Stimulated activated CD4-positive, alpha-beta T cell treated with anti-CD3 and anti-CD28 coated beads, TNF-alpha, amount 100 ng/mL, for 24 hours (primary cell): ENCODE measurements at places on chromosomes 2 and 18.

DNA sequence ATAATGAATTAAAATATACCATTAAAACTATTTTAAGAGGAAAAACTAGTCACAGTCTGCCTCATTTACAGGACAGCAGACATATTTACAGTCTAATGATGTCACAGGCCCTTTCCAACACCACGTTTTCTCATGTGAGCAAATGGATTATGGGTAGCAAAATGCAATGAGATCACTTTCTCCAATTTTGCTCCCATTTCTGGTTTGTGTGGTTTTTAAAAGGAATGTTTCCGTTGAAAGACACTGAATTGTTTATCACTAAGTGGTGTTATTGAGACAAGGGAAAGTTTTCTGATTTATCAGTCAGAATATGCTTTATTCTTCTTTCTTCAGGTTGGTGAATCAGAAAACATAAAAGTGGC lies 11.4 kb upstream of the NR4A2 start:
- no peak for DNase-seq

- no peak for DNase-seq
Measured at GRCh38 chr18:63152096-63152495, 167.5 kb downstream of the BCL2 start.

- no peak for DNase-seq
Measured at GRCh38 chr18:58960946-58961722, 96.5 kb downstream of the ZNF532 start.

GRCh38 chr18:5529471-5529870 lies 14.3 kb downstream of the EPB41L3 start:
- no peak for DNase-seq

DNA sequence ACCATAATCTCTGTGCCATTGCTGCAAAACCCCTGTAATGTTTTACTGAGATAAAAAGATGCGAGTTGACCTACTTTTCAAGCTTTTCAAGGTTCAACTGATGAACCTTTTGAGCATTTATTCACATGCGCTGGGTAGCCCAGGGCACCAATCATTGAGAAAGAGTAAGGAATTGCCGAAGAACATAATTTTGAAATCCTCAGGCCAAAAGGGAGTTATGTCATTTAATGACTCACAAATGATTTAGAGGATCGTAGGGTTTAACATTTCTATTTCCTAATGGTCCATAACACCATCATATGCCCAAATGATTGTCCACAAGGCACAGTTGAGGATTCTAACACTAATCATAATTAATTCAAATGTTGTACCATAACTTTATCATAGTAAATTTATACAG lies 20.2 kb upstream of the DLX1 start:
- no peak for DNase-seq

DNA sequence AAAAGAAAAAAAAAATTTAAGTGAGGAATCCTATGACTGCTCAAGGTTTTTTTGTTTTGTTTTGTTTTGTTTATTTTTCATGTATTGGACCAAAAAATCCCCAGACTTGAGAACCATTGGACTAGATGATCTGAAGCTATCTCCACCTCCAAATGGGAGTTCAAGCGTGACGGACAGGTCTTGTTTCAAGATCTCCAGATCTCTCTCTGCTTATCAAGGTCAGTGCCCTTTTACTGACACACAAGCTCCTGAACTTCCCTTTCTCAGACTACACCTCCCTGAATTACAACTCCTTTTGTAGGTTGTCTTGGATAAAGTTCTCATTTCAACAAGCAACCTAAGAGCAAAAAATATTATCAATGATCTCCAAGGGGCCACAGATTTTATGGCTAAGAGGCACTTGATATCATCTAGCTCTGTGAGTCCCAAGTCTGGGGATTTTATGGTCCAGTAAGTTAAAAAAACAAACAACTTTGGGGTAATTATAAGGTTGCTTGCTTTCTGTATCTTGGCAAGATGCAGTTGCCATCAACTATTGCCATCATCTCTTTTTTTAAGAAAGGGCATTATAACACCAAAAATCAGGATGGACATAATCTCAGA lies 396.0 kb upstream of the ATP5MC3 start:
- DNase-seq = no peak

DNA sequence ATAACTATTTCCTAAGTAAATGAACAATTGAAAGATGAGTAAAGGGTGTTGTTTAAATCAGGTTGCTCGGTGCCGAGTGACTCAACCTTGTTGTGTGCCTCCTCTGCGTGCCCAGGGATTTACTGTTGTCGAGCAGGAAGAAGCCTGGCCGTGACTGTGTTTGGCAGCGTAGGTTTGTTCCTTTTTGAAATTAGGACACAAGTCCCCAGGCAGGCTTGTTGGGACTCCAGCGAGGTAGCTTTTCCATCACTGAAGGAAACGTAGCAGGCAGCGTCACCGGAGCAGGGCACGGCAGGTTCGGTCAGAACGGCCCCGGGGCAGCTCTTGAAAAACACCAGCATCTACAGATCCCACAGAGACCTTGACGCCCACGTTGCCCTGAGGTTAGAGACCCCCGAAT lies 48.6 kb downstream of the TMEM18 start:
- no peak for DNase-seq

DNA sequence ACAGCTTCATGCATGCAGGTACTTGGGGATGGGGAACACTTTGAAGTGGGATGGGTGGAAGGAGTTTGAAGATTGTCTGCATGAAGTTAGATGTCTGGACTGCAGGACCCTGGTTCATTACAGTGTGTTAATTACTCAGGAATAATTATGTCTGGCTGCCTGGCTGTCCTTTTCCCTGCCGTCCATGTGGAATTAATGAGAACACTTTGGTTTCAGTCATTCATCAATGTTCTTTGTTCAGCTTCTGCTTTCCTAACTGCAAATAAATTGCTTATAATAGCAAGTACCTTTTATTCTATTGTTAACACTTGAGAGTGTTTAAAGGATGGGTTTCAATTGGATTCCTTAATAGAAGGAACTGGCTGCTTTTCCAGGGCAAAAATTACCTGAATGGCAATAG lies 35.8 kb downstream of the MTCL1 start:
- DNase-seq = no peak

DNA sequence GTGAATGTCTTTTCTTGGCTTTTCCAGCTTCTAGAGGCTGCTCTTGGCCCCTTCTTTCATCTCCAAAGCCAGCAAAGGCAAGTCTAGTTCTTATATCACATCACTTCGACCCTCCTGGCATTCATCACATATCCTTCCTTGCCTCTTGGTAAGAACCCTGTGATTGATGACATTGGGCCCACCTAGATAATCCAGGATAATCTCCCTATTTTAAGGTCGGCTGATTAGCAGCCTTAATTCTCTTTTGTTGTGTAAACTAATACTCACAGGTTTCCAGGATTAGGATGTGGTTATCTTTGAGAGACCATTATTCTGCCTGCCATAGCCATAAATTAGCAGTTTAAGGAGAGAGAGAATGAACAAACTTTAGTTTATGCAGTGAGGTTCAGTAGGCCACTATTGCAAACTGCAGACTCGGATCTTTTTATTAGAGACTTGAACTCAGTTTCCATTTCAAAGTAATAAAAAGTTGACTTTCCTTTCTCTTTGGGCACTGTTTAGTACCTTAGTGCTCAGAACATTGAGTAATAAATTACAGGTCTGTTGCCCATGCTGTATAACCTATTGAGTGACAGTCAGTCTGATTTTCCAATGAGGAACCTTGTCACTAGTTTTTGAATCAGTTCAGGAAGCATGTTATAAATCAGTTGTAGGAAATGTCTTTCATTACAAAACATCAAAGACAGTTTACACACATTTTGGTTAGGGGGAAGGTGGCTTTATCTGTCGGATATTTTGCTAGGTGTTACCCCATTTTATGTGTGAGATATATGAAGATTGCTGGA lies 4.5 kb downstream of the NDUFV2 start:
- DNase-seq = no peak

GRCh38 chr2:120933693-120934573 lies 198.3 kb downstream of the GLI2 start:
- no peak for DNase-seq
